ENCODE measurements at places on chromosomes 5 and 9.

DNA sequence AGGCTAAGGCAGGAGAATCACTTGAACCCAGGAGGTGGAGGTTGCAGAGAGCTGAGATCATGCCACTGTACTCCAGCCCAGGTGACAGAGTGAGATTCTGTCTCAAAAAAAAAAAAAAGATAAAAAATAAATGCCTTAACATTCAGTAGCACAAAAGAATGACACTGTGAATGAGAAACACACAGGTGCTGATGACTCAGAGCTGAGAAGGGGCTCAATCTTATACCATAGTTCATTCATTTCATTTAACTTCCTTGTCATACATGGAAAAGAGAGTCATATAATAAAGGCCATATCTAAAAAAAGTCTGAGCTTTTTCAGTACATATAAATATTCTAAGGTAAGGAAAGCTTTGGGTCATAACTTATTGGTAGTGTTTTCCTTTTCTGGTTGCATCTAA is 40.6 kb downstream of the WWC1 start:
- DNase-seq = no peak

GRCh38 chr9:132949709-132950108 is 5.3 kb upstream of the TSC1 start:
- DNase-seq = no peak

DNA sequence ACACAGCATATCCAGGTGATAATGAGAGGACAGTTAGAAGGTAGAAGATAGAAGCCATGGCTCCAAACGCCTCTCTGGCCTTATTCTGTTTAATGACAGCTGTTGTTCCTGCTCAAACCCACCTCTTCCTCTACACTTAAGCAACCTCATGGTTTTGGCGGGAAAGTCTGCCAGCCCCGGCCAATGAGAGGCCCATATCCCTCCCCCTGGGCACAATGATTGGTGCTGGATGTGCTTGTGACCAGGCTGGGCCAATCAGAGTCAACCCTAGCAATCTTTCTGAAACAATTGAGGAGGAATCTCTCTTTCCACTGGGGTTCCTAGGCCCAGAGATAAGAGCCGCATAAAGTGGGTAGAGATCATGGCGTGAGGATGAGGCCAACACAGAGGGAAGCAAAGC is 4.8 kb upstream of the GFI1B start:
- no peak for DNase-seq

DNA sequence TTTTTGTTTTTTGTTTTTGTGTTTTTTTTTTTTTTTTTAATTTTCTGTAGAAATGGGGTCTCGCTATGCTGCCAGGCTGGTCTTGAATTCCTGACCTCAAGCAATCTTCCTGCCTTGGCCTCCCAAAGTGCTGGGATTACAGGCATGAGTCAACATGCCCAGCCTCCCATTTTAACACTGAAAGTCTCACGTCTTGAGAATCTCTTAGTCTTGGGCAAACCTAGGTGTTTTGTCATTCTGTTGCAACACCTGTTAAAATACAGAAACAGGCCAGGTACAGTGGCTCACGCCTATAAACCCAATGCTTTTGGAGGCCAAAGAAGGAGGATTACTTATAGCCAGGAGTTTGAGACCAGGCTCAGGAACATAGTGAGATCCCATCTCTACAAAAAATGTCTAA is 599.0 kb downstream of the TLR4 start:
- DNase-seq = no peak

- DNase-seq = no peak
Observed at GRCh38 chr5:120769312-120769872, 305.3 kb downstream of the PRR16 start.

- DNase-seq = no peak
Observed at GRCh38 chr9:73270967-73271721, 119.5 kb downstream of the ANXA1 start.

DNA sequence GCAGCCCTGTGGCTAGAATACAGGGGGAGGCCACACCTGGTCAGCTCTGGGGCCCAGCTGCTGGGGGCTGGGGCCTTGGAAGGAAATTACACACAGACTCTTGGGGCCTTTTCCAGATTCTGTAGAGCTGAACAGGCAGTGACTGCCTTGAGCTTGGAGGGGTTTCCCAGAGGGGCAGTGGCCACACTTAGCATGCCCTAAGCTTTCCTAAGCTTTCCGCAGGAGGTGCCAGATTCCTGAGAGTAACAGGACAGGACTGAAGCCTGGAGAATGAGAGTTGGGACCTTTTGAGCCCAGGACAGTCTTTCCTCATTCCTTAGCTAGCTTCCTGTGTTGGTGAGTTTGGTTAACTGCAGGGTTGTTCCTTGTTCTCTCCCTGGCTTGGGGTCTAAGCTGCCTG is 1.4 kb downstream of the TBC1D13 start:
- no peak for DNase-seq

DNA sequence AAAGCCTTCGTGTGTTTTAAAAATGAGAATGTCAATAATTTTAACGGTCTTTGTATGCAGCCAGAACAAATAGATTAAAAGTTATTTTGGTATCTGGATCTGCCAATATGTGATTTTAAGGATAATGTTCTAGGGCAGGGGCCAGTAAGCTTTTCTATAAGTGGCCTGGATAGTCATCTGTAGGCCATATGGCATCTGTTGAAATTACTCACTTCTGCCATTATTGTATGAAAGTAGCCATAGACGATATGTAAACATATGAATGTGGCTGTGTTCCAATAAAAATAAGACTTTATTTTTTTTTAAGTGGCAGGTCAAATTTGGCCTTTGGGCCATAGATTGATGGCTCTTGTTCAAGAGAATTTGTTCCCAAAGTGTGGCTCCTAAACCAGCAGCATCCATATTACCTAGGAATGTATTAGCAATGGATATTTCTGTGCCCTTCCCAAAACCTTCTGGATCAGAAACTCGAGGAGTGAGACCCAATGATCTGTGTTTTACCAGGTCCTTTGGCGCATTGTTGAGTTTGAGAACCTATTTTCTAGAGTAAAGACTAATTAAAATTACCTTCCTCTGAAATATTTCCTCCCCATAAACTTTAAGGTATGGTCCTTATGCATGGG is 55.9 kb downstream of the C6 start:
- DNase-seq = no peak
